Left renal pelvis (tissue), 4 donors: ENCODE measurements at places on chromosomes 16 and 17.

DNA sequence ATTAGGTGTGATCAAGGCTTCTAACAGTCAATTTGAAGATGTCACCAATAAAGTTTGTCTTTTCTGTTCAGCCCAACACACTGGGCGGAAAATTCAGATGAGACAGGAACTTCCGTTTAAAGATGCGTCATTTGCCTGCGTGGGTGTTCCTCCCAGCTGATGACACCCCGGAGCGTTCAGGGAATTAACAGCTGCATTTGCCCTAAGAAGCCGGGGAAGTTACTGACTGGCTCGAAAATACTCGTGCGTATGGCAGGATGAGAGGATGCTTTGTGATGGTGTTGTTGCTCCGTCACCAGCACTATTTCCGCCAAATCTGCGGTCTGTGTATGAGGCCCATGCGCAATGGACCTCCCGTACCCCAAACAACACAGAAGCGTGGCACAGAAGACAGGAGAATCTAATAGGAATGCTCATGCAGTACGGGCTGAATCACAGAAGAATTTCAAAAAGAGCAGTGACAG lies 11.9 kb upstream of the PVALEF start:
- no peak for DNase-seq

- no peak for DNase-seq
Observed at GRCh38 chr17:40777459-40777858, 4.9 kb downstream of the KRT27 start.

- DNase-seq, result no peak
Observed at GRCh38 chr17:28553000-28553505, 629 bp upstream of the UNC119 start.

- DNase-seq, result no peak
Observed at GRCh38 chr17:43714465-43715149, 44.0 kb downstream of the SOST start.

- DNase-seq, result no peak
Observed at GRCh38 chr16:49881890-49882289, 26.0 kb upstream of the ZNF423 start.

GRCh38 chr16:1607971-1608370 lies 3.9 kb downstream of the IFT140 start:
- no peak for DNase-seq

- no peak for DNase-seq
Observed at GRCh38 chr16:81521141-81521626, 76.6 kb downstream of the CMIP start.

DNA sequence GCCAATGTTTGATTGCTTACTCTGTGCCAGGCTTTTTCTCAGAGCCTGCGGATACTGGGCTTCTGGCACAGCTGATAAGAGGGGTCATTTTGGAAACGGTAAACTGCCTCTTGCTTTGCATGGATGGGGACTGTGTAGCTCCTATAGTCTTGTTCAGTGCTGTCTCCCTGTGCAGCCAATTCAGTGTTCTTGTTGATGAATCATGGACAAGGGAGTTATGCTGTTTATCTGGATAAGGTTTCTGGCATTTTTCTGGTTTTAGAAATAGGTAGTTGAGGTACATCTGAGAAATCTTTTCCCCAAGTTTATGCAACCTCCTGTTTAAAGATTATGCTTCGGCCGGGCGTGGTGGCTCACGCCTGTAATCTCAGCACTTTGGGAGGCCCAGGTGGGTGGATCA lies 16.7 kb upstream of the TANGO6 start:
- no peak for DNase-seq

- no peak for DNase-seq
Observed at GRCh38 chr17:9817086-9817485, 4.8 kb downstream of the GSG1L2 start.

DNA sequence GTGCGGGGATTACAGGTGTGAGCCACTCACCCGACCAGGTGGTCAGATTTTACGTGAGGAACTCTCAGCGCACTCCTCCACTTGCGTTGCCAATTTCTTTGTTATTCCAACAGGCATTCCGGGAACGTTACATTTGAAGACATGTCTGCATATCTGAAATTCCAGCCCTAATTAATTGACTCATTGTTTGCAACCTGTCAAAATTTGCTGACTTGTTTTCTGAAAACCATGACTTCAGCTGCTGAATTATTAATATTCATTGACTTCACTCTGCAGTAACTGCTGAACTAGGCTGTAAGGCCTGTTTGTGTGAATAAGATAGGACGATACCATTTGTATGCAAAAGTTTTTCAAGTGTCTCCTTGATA lies 16.6 kb downstream of the G6PC1 start:
- no peak for DNase-seq

GRCh38 chr16:61684541-61684940 lies 351.7 kb downstream of the CDH8 start:
- no peak for DNase-seq
